ENCODE measurements at places on chromosomes 11 and 22.

- no peak for ATAC-seq
These were observed 88.8 kb downstream of the AMBRA1 start for GRCh38 chr11:46504817-46505613.

DNA sequence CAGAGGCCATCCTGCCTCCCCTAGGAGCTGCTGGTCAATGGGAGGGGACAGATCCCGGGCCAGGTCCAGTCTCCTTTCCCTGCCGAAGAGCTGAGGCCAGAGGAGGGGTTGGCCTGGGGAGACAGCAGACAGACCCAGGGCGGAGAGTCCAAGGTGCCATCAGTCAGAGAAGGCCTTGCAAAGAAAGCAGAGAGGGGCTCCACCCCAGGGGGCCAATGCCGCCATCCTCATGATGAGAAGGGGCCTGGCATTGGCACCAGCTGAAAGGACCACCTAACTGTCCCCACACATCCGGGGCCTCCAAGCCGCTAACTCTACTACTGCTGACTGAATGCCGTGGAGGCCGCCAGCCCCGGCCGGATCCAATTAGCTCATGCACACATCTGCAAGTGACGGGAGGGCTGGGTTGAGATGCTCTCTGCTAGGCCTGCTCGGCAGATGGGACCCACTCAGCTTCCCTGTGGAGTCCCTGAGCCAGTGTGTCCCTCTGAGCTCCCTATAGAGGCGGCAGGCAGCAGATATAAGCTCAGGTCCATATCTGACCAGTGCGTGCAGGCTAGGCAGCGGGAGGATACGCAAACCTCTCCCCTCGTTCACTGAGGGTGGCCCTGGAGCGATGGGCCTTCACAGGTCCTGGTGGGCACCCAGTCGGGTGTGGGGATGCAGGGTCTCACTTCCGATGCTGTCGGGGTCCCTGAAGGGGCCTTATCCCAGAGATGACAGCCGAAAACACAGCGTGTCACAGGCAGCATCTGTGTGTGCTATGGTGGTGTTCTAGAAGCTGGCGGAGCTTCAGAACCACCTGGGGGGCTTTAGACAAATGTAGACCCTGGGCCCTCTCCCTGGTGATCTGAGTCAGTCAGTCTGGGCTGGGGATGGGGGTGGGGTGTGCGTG is 183.9 kb downstream of the CTTN start:
- ATAC-seq: no peak

DNA sequence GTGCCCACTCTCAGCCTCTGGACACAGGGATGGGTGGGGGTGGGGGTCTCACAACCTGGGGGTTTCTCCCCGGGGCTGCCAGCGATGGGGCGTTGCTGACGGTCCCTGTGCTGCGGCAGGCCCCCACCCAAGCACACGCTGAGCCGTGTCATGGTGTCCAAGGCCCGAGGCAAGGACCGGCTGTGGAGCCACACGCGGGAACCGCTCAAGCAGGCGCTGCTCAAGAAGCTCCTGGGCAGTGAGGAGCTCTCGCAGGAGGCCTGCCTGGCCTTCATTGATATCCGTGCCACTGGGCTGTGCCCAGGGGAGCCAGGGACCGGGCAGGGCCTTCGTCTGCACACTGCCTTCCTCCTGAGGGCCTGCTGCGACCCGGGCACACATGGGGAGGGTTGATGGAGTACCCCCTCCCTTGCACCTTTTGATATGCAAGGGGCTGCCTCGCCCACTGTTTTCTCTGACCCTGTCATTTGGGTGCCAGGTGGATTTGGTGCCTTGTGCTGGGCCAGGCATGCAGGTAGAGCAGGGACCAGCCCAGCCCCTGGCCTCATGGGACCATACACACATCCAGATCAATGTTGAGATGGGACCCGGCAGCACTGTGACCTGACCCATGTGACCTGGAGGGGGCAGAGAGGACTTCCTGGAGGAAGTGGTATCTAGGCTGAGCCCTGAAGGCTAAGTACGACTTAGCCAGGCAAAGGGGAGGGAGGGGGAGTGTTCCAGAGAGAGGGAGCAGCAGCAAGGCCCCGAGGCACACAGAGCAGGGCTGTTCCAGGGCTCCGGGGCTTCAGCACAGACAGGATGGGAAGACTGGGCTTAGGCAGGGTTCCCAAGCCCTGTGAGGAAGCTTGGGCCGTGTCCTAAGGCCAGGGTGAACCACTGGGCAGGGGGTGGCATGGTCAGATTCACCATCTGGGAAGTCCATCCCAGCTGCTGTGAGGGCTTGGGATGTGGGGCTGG is 75.2 kb downstream of the MYO7A start:
- ATAC-seq: no peak

DNA sequence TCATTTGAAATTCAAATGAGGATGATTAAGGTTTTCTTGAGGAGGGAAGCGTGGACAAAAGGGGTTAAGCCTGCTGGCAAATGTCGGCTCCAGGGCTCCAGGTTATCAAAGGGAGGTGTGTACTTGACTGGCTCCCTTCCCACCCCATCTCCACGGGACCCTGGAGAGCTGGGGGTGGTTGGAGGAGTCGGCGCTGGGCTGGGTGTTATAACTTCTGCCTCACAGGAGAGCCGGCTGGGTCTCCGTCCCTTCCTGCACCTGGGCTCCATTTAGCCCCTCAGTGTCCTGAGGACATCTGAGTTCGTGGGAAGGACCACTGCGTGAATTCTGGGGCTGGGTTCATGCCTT is 15.6 kb downstream of the POU2F3 start:
- no peak for ATAC-seq

GRCh38 chr11:85758026-85758425 is 52.9 kb downstream of the SYTL2 start:
- no peak for ATAC-seq

- peak; percentile 56 for ATAC-seq
These were observed 15.4 kb downstream of the ARFGAP2 start for GRCh38 chr11:47161134-47161854.

DNA sequence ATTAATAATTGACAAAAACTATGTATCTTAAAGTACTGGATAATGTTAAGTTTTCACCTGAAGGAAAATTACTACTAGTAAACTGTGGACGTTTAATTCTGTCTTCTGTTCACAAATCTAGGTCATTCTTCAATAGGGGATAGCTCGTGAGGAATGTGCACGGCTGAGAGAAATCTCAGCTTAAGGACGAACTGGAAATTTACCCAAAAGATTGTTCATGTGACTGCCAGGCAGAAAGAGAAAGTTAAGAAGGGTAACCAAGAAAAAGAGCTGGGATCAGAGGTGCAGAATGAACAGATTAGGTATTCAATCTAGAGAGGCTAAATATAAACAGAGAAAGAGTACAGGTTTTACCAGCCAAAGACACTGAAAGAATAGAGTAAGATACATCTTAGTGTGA is 245.3 kb downstream of the CASP12 start:
- ATAC-seq: no peak

GRCh38 chr11:7435176-7435575 is 50.1 kb upstream of the OLFML1 start:
- ATAC-seq: no peak

DNA sequence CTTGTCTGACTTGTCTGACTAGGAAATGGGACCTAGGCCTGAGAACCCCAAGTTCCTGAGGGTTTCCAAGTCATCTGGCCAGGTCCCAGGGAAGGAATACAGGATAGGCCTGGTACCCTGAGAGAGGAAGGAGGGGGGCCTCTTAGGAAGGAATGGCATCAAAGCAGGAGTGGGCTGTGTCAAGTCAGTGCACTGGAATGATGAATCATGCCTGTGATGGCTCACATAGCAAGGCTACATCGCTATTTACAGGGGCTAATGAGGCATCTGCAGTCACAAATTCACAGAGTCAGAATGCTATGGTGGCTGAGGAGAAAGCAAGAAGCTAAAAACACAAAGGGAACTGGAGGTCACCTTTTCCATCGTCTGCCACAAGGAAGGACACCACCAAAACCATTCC is 247.3 kb downstream of the NXPE2 start:
- ATAC-seq: no peak

- no peak for ATAC-seq
These were observed 85.8 kb upstream of the E2F8 start for GRCh38 chr11:19326499-19326898.

- no peak for ATAC-seq
These were observed 57.0 kb downstream of the RBFOX2 start for GRCh38 chr22:35971456-35972119.

DNA sequence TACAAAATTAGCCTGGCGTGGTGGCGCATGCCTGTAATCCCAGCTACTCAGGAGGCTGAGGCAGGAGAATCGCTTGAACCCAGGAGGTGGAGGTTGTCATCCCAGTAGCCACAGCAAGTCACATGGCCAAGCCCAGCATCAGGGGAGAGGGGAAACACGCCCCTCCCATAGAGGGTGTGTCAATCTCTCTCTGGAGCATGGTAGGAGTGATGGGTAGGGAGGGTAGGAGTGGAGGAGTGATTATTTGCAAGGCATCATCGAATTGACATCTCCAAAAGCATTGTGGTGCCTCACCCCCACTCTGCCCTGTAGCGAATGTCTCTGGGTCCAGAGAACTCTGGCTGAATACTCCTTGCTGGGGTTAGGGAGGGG is 6.1 kb upstream of the SSTR3 start:
- ATAC-seq: no peak

- no peak for ATAC-seq
These were observed 14.8 kb downstream of the OR51E2 start for GRCh38 chr11:4682623-4683419.

DNA sequence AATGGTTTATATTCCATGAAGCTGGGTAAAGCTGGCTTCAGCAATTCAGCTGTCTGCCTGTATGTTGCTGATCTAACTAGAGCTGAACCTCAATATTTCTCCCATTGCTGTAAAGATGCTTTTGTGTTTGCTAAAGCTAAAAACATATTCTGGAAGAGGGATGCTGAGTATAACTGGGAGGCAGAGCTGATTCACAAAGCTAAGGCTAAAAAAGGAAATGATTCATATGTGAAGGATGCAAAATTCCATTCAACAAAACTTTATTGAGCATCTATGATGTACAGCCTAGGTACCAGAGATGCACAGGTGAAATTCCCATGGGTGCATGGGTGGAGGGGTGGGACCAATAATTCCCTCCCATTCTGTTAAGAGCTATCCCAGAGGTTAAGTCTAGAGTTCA is 193.9 kb downstream of the KIF18A start:
- ATAC-seq: no peak

GRCh38 chr11:95793116-95793515 is 2.8 kb downstream of the CEP57 start:
- ATAC-seq: no peak

DNA sequence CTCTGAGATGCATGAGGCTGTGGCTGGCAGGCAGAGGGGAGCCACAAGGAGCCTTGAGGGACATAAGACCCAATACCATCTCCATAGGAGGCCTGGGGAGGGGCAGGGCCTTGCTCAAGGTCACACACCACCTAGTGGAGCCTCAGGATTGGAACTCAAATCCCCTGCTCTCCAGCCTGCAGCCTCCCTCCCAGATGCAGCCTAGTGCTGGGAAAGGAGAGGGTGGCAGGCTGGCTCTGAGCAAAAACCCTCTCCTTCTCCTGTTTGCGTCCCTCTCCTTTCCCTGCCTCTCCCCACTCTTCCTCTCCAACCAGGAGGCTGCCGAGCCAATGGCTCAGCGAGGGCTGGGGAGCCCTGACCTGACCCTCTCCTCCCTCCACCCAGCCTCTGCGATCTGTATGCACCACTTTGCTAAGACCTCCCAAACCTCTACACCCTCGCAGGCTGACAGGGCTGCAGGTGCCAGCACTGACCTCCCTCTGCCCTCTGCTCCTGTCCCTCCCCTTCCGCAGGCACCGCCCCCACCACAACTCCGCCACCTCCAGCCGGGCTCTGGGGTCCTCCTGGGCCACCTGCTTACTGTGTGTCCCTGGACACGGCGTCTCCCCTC is 14.7 kb downstream of the IGLL1 start:
- ATAC-seq: no peak

- ATAC-seq: no peak
These were observed 295.0 kb upstream of the NCAM1 start for GRCh38 chr11:112666253-112666652.

GRCh38 chr22:50587407-50587806 is 4.8 kb upstream of the CHKB start:
- ATAC-seq: no peak

- ATAC-seq: no peak
These were observed 5.6 kb downstream of the PVALB start for GRCh38 chr22:36811094-36811800.

DNA sequence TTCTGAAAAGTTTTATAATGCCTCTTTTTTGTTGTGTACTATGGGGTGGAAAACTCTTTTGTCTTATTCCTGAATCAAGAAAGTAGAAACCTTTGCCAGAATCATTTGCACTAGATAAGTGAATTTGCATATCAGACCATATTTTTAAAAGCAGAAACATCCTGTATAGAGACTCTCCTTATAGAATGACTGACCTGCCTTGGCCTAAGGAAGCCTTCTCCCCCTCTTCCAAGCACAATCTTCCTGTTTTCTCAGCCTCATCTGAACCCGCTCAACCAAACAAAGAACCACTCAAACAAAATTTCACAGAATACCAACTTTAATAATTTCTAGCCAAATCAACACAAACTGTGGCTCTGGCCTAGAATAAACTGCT is 60.3 kb downstream of the SIK3 start:
- ATAC-seq: no peak

DNA sequence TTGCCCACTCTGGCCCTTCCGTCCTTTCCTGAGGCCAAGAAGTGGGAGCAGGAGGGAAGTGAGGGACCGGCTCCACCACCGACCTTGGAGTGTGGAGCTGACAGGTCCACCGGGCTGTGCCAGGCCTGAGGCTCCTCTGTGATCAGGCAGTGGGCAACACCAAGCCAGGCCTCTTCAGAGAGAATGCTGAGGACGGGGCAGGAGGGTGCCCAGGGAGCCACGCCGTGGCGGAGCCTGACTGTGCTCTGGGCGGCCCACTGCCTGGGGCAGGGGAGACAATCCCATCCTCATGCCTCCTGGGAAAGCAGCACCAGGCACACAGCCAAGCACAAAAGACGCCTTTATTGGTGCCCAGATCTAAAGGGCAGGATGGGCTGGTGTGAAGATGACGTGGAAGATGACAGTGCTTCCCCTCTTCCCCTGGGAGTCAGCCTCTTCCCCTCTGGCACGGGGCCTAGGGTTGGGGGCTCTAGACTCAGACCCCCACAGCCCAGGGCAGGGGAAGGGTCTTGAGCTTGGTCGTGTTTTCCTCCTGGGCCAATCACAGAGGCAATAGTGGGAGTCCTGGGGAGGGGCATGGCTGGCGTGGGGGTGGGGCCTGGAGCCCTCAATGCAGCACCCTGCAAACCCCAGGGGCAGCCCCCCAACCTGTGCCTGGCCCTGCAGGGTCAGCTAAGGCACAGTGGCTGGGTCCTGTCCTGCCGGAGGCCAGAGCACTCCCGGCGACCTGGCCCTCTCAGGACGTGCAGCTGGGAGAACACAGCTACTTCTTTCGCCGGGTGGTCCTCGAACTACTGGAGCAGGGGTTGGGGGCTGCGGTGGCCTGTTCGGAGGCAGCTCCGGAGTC is 4.7 kb downstream of the LMF2 start:
- no peak for ATAC-seq
